ENCODE measurements at places on chromosomes 7 and 10. TPM values are rescaled to one million over a fixed set of nuclear protein-coding genes. Genes with fewer than 3 reads are reported as not detected.

CYP2C19 gene
- not detected for total RNA-seq

ARHGAP22 gene
- total RNA-seq: 23.2 TPM

VSTM4 gene
- total RNA-seq: 1.7 TPM

GATA3 gene
- not detected for total RNA-seq

C10orf90 gene
- not detected for total RNA-seq

DDX50 gene
- total RNA-seq: 39.2 TPM

TAS2R41 gene
- total RNA-seq: not detected

OR2A1 gene
- total RNA-seq: not detected

DENND11 gene
- 2.1 TPM for total RNA-seq

ABLIM1 gene
- total RNA-seq: 19.4 TPM

DNA sequence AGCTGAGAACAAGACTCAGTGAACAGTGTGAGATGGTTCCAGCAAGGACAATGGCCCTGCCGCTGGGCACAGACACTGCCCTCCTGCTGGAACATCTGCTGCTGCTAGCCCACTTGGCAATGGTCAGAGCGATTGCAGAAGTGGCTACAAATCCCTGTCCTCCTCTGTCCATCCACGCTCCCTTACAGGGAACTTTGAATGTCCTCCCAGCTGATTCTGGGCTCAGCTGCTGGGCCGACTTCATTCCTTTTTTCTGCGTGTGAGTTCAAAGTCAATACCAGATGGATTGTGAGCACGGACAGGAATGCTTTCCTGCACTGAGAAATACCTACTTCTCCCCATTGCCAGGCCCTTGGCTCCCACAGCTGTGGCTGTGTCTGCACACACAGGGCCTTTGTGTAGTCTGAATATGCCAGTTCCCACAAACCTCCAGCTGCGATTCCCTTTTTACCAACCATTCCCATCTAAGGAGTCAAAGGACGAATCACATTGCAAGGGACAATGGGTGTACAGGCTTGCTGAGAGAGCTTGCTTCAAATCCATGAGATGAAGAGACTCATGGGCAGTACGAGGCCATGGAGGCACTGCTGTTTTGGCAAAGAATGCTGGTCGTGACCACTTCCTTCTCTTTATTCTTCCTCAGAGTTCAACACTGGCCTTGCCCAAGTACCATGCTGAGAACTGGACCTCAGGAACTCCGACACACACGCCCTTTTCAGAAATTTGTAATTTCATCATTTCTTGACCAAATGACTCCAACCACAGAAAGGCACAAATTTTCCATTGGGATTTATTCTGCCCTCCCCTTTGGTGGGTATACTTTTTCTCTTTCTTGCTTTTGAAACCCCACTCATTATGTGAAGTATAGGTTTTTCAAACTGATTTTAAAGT, 44.2 kb downstream of the BPGM start:
- no peak for DNase-seq

DNA sequence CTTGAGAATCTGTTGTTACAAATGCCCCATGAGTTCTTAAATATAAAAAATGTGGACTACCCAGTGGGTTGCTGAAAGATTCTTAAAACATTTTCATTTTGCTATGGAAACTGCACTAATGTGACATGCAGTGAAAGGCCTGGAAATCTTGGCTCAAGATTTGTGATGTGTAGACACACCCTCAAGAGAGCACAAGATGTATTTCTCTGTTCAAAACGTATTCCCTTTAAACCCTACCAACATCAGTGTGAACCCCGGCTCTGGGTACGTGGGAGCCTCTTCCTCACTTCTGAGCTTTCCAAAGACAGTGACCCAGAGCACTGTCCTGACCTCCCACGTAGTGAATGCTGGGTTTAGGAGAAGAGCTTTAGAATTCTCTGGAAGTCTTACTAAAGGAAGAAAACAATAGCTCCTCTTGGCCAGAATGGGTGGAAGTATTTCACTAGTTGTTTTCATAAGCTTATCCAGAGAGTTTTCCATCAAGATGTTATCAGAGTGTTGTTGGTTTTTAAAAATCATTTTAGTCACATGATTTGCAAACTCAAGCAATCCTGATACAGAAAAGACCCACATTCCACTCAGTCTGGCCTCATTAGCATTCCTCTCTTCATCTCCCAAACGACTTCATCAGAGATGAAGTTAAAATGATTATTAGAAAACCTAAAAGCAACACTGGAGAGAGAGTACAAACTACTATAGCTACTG, 81.5 kb upstream of the AFAP1L2 start:
- DNase-seq: no peak

- DNase-seq: peak; percentile 69
Observed at GRCh38 chr7:43583424-43584194, 701 bp downstream of the STK17A start.

DNA sequence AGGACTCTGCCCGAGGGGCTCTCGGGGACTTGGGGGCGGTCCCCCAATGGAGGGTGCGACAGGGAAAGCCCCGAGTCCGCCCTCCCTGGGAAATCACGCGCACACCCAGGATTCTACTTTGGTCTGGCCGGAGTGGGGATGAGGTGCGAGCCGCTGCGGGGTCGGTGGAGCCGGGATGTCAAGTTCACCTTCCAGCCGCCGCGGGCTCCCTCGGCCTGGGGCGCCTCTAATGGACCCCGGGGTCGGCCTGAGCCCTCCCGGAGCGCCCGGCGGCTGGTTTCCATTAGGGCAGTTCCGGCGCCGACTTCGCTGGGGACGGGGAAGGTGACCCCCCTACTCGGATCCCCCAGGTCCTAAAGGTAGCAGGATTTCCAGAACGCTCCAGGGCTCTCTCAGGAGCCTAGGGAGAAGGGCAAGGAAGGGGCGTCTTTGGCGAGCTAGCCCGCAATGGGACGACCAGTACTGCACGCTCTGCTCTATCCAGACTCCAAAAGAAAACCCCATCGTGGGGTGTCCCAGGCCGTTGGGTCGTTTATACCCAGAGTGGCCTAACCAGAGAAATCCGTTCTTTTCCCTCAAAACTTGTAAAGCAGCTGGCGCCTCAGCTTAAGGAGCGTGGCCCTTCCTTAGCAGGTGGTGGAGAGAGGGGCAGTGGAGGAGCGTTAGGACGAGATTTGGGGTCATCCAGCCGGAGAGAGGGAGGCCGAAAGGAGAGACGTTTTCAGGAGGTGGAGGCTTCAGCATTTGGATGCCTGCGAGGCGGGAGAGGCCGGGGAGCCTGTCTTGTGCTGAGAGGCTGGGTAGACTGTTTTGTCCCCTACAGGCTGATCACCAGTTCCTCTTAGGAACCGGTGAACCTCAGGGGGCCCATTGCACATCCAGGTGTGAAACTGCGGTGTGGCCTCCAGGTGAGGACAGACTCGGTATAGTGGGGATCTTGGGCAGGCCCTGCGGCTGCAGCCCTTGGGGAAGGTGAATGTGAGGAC, 860 bp upstream of the WDR86 start:
- no peak for DNase-seq

DNA sequence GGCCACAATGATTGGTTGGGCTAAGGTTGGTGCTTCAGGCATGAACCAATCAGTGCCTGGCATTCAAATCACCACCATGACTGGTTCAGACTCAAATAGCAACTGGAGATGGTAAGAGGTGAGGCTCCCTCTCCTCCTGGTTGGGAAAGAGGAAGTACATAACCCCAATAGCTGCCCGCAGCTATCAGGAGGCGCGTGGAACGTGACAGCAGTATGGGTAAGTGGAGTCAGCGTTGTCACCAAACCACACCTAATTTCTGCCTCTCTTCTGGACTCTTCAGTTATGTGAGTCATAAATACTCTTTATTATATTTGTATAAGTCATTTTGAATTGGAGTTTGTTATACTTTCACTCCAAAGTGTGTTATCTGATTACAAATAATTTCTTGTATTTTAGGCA, 17.9 kb upstream of the ITGA8 start:
- no peak for DNase-seq

- DNase-seq: peak; percentile 26
Observed at GRCh38 chr7:25877802-25878789, 273.9 kb upstream of the NFE2L3 start.

DNA sequence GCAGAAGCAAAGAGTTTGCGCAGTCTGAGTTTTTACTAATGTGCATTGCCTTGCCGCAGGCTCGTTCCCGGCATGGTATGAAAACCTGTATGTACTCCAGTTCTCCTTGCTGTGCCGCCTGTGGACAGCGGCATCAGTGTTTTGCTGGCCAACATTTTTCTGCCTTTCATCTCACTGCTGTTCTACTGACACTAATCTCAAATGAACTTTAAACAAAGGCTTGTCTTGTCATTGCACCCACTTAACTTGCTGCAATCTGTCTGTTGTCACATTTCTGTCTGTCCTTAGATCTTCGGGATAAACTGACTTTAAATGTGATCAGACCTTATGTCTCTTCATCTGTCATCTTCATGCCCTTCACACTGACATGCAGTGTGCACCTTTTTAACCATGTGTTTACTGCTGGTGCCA, 71.7 kb upstream of the ZNRF2 start:
- no peak for DNase-seq

DNA sequence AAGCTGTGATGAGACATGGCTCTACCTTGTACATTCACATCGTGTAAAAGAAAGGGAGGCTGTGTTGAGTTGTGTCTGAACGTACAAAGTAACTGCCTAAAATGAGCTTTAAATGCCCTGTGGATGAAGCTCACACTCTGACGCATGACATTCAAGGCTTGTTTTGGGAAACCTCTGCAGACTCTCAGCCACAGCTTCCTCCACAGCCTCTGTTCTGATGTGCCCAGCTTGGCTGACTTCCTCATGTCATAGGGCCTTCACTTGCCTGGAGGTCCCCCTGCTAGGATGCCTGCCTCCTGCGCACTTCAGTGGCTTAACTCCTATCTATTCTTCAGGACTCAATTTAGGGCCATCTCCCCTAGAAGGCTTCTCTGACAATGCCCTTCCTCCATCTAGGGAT, 230.0 kb upstream of the HABP2 start:
- DNase-seq: no peak

DNA sequence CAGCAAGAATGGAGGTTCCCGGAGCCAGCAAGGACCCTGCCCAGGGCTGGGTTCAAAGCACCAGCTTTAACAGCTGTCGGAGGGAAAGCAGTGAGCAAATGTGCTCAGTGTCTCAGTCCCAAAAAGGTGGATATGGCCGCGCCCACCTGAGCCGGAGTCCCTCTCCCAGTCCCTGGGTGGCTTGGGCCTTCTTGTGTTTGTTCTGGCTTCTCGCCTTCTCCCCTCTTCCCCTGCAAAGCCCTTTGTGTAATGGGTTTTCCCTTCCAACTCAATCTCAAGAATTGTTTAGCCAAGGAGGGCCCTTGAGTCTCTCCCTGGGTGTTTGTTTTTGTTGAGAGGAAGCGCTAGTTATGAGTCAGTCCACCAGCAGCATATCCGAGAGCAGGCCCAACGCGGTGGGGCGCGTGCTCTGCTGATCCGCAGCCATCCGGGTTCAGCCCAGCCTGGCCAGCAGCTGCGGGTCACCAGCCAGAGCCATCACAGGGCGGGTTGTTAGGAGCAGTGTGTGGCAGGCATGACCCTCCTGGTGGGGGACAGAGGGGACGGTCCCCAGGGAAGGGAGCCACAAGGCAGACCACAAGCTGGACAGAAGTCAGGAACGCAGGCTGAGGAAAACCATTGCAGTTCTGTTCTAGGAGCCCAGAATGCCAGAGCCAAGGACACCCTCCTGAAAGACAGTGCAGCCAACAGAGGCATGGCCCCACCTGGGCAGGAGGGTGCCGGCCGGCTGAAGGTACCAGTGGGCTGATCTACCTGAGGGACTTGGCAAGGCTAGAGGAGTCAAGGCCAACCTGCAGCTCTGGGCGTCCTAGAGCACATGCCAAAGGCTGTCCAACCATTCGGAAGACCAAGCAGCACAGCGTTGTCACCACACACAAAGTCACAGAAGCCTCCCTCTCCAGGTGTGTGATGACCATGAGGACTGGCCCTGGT, 21.3 kb downstream of the CALML3 start:
- DNase-seq: peak; percentile 84

DNA sequence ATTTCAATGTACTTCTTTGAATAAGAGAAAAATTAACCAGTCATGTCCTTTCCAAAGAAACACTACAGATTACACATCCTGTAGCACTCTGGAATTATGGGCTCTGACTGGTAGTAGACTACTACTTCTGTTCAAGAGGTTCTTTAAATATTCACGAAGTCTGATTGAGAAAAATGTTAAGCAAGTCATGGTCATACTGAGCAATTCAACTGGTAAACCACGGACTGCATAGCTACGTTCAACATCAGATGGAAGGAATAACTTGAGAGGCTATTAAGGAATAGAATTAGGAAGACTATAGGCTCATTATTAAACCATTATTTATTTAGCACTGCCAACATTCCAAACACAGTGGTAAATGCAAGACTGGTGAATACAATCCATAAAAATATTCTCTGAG, 160.8 kb downstream of the IMMP2L start:
- no peak for DNase-seq

- no peak for DNase-seq
Observed at GRCh38 chr7:107111196-107111595, 57.6 kb upstream of the HBP1 start.

- DNase-seq: no peak
Observed at GRCh38 chr10:96678725-96679124, 41.6 kb downstream of the PIK3AP1 start.

- no peak for DNase-seq
Observed at GRCh38 chr10:95440756-95441546, 120.2 kb downstream of the SORBS1 start.

DNA sequence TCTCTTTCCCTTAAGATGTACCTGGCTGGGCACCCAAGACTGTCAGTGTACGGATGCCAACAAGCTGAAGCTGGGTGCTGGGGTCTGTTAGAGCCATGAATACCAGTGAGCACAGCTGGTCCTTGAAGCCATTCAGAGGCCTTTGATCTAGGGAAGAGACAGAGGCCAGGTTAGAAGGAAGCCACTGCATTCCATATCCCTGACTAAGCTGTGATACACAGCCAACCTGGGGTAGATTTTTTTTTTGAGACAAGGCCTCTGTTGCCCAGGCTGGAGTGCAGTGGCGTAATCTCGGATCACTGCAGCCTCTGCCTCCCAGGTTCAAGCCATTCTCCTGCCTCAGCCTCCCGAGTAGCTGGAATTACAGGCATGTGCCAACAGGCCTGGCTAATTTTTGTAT, 20.8 kb downstream of the ZDHHC16 start:
- no peak for DNase-seq

DNA sequence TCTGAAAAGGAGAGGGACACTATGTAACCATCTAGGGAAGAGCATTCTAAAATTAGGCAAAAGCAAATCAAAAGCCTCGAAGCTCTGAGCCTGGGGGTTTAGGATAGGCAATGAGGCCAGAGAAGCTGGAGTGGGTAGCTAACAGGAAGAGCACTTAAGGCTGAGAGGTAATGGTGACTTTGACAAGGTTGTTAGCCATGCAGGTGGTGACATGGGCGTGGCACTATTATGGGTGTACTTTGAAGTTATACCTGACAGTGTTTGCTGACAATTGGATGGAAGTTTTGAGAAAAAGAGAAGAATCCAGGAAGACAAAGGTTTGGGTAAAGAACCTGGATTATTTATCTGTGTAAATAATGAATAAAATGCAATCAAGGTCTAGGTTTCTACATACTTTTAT, 383.0 kb upstream of the SEMA3C start:
- DNase-seq: no peak

GRCh38 chr10:23864631-23865147, 344.2 kb upstream of the KIAA1217 start:
- DNase-seq: no peak

GRCh38 chr10:80760914-80761371, 223.2 kb downstream of the SH2D4B start:
- DNase-seq: no peak
